NCI-H526 (cell line): ENCODE measurements at places on chromosomes 2 and 18.

DNA sequence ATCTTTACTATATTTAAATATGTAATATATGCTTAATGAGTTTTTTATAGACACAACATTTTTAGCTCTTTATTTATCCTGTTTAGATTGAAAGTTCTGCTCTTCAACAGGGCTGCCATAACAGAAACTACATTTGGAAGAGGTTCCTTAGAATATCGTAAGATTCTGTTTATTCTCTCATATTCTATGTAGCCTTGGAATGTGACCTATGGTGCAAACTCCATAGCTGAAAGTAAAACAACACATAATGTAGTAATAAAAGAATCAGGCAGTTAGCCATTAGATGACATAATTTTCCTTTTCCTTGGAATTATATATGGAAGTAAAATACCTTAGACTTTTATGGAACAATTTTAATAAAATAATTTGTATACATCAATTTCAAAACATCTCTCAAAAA is 91.3 kb downstream of the ZNF804A start:
- no peak for DNase-seq

DNA sequence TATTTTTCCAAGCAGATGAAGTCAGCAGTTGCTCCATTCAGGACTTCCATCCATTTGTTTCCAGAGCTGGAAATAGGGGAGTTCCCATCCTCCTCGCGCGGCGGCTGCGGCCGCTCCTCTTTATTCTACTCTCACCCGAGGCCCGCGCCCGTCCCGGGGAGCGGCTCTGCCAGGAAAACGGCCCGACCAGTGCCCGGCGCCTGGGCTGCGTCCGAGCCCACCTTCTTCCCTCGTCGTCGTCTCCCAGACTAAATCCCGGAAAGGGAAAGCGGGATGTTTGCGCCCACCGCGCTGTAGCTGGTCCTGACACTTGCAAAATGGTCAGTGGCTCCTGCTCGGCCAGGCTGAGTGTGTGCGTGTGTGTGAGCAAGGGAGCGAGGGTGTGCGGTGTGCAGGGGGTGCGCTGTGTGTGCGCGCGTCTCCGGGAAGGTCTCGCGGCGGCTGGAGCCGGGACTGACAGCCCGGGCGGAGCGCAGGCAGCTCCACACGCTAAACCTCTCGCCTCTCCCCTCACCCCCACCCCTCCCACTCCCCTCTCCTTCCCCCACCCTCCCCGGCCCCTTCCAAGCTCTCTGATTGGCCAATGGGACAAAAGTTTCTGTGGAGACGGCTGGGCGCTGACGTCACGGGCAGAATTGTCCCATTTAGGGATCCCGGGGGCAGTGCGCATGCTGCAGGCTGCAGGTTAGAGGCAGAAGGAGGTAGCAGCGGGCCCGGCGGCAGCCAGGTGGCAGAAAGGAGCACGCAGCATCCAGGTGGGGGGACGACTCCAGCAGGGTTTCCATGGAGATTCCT is at the start of gene NOL4:
TSS of gene NOL4 (minus strand) at position 491 of the 795 bp plus-strand sequence. CDS start 1,660 bp downstream, outside the sequence.
- DNase-seq: peak; percentile 93

DNA sequence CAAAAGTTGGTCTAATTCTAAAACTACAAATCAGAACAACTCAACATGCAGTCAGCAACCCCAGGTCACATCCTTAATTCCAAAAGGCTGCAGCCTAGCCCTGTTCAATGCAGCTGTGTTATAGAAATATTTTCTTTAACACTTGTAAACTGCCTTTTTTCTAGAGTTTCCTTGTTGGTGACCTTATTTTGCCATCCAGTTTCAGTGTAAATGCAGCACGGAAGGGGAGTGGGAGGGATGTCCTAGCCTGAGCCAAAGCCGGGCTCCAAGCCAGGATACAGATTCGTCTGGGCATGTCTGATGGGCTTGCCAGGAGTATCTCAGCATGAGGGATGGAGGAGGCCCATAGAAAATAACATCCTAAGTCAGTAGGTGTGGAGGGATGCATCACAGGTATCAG is 17.7 kb upstream of the SP3 start:
- DNase-seq: no peak

DNA sequence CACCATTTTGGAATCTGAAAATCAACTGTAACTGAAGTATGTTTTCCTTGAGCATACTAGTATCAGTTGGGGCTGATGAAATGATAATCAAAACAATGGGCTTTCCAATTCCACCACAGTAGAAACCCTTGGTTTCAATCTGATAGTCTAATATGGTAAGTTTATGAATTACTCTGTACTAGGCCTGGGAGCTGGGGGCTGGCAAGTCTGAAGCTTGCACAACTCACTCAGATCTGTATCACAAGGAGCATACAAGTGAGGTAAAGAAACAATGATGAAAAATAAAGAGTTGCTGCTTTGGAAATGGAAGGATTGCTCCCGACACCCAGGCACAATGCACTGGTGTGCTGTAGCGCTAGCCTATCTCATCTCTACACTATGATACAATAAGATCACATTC is 19.4 kb downstream of the ZEB2 start:
- DNase-seq: no peak

DNA sequence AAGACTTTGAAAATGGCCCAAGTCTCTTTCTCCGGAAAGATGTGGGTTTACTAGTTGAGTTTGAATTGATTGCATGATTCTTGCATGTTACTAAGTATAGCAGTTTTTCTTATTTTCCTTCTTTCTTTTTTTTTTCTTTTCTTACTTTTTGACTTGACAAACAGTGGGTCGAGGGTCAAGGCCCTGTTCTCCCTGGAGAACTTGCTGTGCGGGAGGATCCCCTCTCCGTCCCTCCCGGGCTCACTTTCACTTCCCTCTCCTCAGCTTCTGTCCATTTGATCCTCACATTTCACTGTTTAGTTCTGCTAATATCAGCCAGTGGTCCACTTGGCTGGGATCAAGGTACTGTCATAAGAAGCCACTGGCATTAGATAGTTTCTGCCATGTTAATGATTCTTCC is 767.4 kb downstream of the TDRD15 start:
- DNase-seq: no peak

DNA sequence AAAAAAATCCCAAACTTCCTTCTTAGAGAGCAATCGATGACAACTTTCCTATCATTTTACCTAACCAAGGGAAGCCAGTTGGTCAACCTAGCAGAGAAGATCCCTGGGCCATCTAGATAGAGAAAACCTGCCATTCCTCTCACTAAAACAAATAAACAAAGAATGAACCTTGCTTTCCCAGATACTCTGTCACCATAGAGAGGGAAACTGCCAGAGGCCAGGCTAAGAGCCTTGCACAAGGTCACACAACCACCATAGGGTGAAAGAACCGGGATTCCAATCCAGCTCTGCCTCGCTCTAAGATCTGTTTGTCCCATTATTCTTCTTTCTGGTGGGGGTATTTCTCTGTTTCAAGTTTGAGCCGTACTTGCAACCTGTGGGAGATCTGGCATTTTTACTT is 154.6 kb downstream of the CYRIA start:
- no peak for DNase-seq

- DNase-seq: no peak
These were observed 45.1 kb downstream of the DPYSL5 start for GRCh38 chr2:26892922-26893524.

DNA sequence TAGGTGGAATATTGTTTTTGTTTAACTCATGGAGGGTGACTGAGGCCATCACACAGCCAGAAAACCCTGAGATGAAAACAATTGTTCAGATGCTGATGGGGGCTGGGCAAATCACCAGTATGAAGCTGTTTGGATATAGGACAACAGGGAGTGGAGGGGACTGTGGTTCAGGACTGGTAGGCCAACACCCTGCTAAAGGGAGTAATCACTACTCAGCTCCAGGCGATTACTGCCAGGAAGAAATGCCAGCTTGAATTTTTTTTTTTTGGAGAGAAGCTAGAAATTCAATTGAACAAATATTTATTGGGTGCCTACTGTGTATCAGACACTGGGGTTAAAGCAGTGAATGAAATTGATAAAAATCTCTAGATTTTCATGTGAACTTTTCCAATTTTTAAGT is 37.4 kb downstream of the TNP1 start:
- no peak for DNase-seq

GRCh38 chr2:226698671-226699070 is 100.9 kb downstream of the IRS1 start:
- no peak for DNase-seq

DNA sequence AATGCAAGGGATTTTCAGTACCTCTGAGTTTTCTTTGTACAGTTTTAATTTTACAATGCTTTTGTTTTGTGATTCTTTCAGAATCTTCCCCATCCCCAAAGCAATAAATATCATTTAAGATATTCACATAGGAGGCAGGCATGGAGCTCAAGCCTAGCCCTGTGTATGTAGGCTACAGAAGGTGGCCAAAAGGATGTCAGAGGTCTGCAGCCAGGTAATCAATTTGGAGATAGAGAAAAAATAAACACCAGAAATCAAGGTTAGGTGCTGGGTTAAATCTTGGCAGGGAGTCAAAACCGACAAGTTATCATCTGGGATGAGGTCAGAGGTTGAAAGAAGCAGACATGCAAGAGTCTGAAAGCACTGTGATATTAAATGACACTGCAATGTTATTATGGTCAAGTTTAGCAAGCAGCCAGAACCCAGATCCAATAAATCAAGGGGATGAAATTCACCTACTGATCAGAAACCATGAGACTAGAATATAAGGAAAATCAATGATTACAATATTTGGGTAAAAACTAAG is 45.1 kb upstream of the LRP1B start:
- no peak for DNase-seq

DNA sequence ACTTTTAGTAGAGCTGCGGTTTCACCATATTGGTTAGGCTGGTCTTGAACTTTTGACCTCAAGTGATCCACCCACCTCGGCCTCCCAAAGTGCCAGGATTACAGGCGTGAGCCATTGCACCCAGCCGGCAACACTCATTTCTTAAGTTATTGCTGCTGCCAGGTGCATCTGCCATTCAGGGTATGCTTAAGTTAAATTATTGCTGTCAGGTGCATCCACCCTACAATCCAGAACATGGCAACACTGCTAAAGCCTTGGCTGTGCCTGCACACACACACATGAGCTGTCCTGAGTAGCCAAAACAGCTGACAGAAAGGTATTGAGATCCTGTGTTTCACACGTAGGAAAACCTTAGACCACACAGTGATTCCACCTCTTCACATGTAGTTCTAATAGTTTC is 148.2 kb downstream of the FAM161A start:
- DNase-seq: no peak

DNA sequence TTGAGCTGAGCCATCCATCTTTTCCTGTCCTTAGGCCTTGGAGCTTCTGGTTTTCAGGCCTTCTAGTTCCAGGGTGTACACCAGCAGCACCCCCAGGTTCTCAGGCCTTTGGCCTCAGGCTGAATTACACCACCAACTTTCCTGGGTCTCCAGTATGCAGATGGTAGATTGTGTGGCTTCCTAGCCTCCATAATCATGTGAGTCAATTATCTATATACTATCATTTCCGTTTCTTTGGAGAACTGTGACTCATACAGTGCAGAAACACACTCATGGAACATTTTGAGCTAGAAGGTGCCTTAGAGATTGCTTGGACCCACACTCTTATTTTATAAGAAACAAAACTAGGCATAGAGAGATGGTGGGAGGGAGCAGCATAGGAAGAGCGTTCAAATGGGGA is 167.4 kb downstream of the NCK2 start:
- DNase-seq: no peak

GRCh38 chr2:220127876-220128275 is 500.4 kb downstream of the SLC4A3 start:
- DNase-seq: no peak
